Fibroblast of lung (primary cell): ENCODE measurements at places on chromosomes 6 and 20. TPM values are rescaled to one million over a fixed set of nuclear protein-coding genes. Genes with fewer than 3 reads are reported as not detected.

DNA sequence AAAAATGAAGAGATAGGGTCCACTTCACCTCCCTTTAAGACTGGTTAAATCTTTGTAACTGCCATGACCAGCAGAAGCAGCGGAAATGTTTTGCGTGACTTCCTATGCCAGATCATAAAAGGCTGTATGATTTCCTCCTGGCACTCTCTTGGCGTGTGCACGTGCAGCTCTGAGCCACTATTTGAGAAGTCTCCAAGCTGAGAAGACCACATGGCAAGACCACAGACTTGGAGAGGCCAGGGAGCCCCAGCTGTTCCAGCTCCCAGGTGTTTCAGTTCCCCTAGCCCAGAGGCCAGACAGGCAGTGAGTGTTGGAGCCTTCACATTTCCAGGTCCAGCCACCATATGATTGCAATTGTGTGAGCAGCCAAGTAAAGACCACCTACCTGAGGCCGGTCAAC is 259.3 kb upstream of the RIN2 start:
- no peaks in the 10 kb centered on the region for H3K4me1 ChIP-seq
- H3K36me3 ChIP-seq: no peaks in the 10 kb centered on the region
- H3K27me3 ChIP-seq: no peaks in the 10 kb centered on the region
- H3K27ac ChIP-seq: no peak overlapping the region
- no peak overlapping the region for H3K4me3 ChIP-seq
- DNase-seq: no peak

DNA sequence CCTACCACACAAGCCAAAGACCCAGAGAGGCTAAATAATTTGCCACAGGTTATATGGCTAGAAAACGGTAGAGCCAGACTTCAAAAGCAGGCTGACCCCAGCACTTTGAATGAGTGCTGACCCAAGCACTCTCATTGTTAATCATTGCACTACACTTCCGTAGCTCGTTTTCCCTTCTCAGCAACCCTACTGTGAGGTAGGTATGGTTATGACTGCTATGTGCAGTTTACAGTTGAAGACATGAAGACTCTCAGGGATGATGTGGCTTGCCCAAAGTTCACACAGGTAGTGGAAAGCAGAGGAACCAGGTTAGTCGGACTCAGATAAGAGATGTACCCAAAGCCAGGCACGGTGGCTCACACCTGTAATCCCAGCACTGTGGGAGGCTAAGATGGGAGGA is 33.5 kb upstream of the RIMS4 start:
- DNase-seq: no peak
- H3K4me1 ChIP-seq: no peaks in the 10 kb centered on the region
- H3K27me3 ChIP-seq: peaks cover 5% of the 10 kb centered on the region
- no peak overlapping the region for H3K4me3 ChIP-seq

DNA sequence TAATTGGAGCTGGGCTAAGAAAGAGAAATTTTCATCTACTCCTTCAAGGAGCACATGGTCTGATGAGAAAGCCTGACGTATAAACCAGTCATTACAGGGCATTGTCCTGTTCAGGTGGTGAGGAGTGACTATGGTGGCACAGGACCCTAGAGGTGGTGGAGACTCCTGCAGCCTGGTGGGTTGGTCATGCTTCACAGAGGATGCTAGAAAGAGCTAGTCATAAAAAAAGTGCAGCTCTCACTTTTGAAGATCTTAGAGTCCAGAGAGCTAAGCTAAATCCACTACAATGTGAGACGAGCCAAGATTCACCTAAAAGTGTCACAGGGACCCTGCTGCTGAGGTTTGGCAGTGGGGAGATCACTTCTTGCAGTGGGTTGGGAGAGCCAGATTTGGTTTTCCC is 9.8 kb upstream of the ZNF831 start:
- H3K36me3 ChIP-seq: no peaks in the 10 kb centered on the region
- no peaks in the 10 kb centered on the region for H3K4me1 ChIP-seq

DNA sequence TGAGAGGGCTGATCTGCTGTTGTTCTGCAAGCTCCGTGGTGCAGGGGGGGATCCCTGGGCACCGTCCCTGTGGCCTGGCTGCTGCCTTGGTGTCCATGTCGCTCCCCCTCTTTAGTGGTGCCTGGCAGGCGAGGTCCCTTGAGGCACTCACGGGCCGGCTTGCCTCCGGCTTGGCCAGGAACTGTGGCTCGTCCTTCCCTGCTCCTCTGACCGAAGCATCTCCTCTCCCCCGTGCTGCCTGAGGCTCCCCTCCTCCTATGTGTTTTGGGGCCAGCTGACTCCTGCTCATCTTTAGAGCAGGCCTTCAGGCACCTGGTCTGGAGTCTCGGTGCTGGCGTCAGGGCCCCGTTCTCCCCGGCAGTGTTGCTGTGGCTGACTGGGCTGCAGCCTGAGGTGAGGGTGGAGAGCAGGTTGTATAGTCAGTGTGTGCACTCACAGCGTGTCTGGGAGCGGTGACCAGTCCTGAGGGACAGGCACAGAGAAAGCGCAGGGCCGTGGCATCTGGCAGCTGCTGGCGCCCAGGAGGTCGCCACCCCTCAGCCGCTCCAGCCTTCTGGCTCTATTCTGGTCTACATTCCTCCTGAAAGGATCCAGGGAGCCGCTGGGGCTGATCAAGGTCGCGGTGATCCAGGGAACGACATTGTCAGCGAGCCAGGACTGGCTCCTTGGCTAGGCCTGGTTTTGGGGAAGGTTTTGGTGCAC is 43.7 kb downstream of the PYGB start:
- H3K36me3 ChIP-seq: peaks cover 35% of the 10 kb centered on the region
- H3K4me1 ChIP-seq: peaks cover 9% of the 10 kb centered on the region
- no peak overlapping the region for H3K27ac ChIP-seq
- H3K4me3 ChIP-seq: no peak overlapping the region
- no peaks in the 10 kb centered on the region for H3K27me3 ChIP-seq

DNA sequence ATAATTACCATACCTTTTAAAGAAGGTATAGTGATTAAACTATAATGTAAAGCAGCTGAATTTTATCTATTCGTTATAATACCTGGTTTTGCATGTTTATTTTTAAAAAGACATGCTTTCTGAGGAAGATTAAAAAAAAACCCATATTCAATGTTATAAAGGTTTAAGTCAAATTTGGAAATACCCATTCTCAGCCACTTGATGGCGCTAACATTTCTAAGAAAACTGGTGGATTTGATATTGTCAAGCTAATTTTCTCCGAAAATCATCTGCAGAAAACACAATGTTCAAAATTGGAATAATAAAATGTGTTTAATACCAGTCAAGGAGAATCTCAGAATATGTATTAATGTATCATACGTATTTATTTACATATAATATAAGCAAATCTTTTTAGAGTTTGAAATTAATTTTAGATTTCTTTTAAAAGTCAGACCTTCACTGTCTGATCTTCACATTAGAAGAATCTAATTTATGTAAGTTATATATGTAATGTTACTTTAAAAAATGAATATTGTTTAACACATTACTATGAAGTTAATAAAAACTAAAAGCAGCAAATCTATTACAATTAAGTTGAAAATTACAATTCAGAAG is 35.0 kb downstream of the SHPRH start:
- no peaks in the 10 kb centered on the region for H3K4me1 ChIP-seq
- H3K4me3 ChIP-seq: no peak overlapping the region
- peaks cover 2% of the 10 kb centered on the region for H3K36me3 ChIP-seq

Gene B3GAT2
- not detected in 2 replicates for total RNA-seq
